ENCODE measurements at places on chromosomes 5 and 9.

DNA sequence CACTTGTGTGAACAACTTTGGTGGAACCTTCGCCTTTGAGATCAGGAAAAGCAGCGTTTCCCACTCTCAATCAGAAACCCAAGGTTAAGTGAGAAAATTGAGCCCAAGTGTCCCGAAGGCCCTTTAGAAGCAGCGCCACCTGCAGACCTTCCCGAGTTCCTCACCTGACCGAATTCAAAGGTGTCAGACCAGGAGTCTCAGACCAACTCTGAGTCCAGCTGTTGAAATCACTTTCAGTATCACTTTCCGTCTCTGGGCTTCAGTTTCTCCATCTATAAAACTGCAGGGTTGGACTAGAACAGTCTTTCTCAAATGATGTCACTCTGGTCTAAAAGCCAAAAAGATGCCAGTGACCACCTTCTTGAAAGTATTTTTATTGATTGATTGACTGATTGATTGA, 31.7 kb upstream of the GRHPR start:
- H3K4me1 ChIP-seq, result no peaks in the 10 kb centered on the region
- no peak overlapping the region for H3K27ac ChIP-seq
- no peak overlapping the region for H3K4me3 ChIP-seq
- H3K27me3 ChIP-seq, result no peaks in the 10 kb centered on the region
- DNase-seq, result peak; percentile 26
- no peaks in the 10 kb centered on the region for H3K36me3 ChIP-seq

DNA sequence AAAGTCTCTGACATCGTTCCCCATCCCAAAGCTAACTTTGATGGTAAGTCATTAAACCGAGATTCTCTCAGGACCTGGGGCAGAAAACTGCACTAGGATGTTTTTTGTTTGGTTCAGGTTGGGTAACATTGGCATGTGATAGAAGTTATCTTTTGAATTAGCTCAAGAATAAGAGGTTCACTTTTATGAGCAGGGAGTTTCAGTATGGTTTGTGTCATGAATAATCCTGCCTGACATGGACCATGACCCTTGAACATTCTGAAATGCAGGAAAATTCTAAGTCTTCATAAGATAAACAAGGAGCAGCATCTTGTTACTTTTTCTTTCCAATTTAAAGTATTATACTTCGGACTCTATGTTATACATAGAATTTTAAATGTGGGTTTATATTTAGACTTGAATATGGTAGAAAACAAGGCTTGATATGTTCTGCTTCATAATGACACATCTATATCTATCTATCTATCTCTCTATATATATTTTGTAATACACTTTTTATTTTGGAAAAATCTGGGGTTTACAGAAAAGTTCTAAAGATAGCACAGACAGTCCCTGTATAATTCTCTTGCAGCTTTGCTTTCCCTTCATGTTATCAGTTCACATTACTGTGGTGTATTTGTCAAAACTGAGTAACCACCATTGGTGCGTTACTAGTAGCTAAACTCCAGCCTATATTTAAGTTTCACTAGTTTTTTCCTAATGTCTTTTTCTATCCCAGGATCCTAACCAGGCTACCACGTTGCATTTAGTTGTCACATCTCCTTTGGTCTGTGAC, 102.7 kb upstream of the TAF11L2 start:
- no peaks in the 10 kb centered on the region for H3K27me3 ChIP-seq
- no peak overlapping the region for H3K27ac ChIP-seq
- no peak for DNase-seq
- no peaks in the 10 kb centered on the region for H3K4me1 ChIP-seq

DNA sequence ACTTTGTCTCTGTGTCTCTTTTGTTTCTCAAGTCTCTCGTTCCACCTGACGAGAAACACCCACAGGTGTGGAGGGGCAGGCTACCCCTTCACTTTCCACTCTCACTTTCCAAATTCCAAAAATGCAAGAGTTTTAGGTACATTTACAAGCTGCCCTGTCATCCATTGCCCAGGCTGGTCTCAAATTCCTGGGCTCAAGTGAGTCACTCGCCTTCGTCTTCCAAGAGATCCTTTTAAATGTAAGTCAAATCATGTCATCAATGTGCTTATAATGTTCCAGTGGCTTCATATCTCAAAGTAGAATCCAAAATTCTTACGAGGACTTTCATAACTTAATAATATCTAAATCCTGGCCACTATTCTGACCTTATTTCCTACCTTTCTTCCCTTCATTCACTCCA, 20.4 kb upstream of the UGCG start:
- no peaks in the 10 kb centered on the region for H3K27me3 ChIP-seq
- DNase-seq, result no peak
- no peak overlapping the region for H3K27ac ChIP-seq
- no peaks in the 10 kb centered on the region for H3K36me3 ChIP-seq
- H3K4me3 ChIP-seq, result no peak overlapping the region
- no peaks in the 10 kb centered on the region for H3K4me1 ChIP-seq

DNA sequence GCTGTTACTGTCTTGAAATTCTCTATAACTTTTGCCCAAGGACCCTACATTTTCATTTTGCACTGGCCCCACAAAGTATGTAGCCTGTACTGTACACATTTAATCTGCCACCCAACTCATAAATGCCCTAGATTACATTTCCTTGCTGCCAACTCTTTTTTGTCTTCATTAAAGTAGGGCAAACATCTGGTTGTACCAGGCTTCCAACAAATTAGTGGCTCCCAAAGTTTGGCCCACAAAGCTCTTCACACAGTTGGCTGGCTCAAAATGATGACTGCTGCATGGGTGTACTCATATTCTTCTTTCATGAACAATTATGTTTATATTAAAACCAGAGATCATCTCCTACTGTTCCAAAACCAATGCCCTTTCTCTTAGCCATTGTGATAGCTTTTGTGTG, 45.3 kb downstream of the GNA14 start:
- no peak overlapping the region for H3K4me3 ChIP-seq
- H3K27me3 ChIP-seq, result peaks cover 24% of the 10 kb centered on the region
- DNase-seq, result no peak
- H3K4me1 ChIP-seq, result no peaks in the 10 kb centered on the region
- H3K27ac ChIP-seq, result no peak overlapping the region
